ENCODE measurements at places on chromosomes 12 and 14.

DNA sequence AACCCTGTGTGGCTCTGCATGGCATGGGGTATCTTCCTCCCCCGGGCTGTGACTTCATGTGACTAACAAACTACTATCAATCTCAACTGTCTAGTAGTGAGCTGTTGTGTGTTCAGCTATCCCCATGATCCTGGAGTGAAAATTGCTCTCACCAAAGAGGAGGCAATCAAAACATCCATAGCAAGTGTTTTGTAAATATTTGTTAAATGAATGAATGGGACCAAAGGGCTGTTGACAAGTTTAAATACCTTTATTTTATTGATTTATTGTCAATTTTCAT, 138.1 kb upstream of the CPM start:
- DNase-seq = no peak
- H3K27ac ChIP-seq = no peak overlapping the region
- H3K27me3 ChIP-seq = peaks cover 7% of the 10 kb centered on the region
- no peaks in the 10 kb centered on the region for H3K36me3 ChIP-seq
- H3K4me3 ChIP-seq = no peak overlapping the region

- H3K27me3 ChIP-seq = no peaks in the 10 kb centered on the region
- peak overlapping the region; percentile 52 for H3K4me3 ChIP-seq
- peaks cover 22% of the 10 kb centered on the region for H3K36me3 ChIP-seq
- no peak for DNase-seq
Observed at GRCh38 chr14:95504135-95505029, 12.1 kb downstream of the SYNE3 start.

- no peak overlapping the region for H3K4me3 ChIP-seq
- H3K4me1 ChIP-seq = no peaks in the 10 kb centered on the region
- no peaks in the 10 kb centered on the region for H3K36me3 ChIP-seq
- peaks cover 6% of the 10 kb centered on the region for H3K27me3 ChIP-seq
- no peak for DNase-seq
- H3K27ac ChIP-seq = no peak overlapping the region
Observed at GRCh38 chr12:64268409-64268808, 46.3 kb upstream of the KICS2 start.

DNA sequence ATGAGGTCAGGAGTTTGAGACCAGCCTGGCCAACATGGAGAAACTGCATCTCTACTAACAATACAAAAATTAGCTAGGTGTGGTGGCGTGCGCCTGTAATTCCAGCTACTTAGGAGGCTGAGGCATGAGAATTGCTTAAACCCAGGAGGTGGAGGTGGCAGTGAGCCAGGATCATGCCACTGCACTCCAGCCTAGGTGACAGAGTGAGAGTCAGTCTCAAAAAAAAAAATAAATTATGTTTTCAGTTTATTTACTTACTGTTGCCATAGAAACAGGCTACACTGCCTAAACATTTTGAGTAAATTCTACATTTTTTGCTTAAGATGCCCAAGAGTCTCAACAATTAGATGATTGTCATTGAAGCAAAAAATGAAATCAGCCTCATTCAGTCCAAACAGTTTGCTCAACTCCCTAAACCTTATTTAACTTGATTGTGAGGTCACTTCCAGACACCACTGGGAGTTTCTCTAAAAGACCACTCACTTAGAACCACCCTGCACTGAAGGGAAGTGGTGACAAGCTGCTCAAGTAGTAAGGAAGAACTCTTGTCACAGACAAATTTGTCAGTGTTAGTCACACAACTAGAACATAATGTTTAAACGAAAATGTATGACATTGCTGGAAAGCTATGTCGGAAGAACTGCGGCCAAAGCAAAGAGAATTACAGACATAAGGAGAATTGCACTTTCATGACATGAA, 9.8 kb upstream of the GNPNAT1 start:
- no peak for DNase-seq
- H3K27me3 ChIP-seq = peaks cover 3% of the 10 kb centered on the region
- H3K4me3 ChIP-seq = no peak overlapping the region
- H3K36me3 ChIP-seq = peaks cover 2% of the 10 kb centered on the region

- H3K27ac ChIP-seq = no peak overlapping the region
- DNase-seq = peak; percentile 68
Observed at GRCh38 chr12:13211859-13212664, 15.5 kb downstream of the EMP1 start.

DNA sequence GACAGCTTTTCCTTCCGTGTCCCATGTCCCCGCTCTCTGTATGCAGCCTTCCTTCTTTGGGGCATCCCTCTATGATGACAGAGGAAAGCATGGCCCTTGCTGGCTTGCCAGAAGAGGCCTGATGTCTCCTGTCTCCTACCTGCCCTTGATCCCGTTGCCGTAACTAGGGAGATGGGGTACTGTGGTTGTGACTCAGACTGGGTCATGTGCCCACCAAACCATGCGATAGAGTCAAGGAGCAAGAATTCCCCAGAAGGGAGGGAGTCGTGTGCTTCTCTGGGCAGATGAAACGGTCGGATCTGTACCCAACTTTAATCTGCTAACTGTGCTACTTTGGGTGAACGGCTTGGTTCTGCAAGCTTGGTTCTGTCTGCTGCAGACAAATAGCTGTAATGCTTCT, 99.1 kb upstream of the DYNC1H1 start:
- no peak overlapping the region for H3K4me3 ChIP-seq
- peak overlapping the region; percentile 51 for H3K27ac ChIP-seq
- peaks cover 19% of the 10 kb centered on the region for H3K4me1 ChIP-seq
- no peaks in the 10 kb centered on the region for H3K27me3 ChIP-seq
- no peak for DNase-seq

DNA sequence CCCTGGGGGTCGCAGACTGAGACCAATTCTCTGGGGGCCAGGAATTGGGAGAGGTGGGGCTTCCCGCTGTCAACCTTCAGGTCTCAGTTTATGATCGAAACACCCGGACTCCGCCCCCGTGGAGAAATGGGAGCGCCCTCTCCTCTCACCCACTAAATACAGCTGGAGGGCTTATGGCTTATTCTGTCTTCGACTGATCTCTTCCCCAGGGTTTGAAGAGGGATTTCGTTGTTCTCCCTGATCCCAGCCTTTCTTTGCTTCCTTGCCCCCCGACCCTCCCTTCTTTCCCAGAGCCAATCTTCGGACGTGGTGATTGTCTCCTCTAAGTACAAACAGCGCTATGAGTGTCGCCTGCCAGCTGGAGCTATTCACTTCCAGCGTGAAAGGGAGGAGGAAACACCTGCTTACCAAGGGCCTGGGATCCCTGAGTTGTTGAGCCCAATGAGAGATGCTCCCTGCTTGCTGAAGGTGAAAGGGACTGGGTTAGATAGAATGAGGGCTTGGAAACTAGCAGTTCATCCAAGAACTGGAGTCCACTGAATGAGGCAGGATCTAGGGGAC, 607 bp downstream of the OS9 start:
- DNase-seq = peak; percentile 6
- H3K4me1 ChIP-seq = peaks cover 15% of the 10 kb centered on the region
- no peak overlapping the region for H3K4me3 ChIP-seq
- H3K27me3 ChIP-seq = peaks cover 2% of the 10 kb centered on the region

GRCh38 chr12:57730336-57731067, 8.0 kb downstream of the AGAP2 start:
- no peak overlapping the region for H3K27ac ChIP-seq
- peaks cover 12% of the 10 kb centered on the region for H3K4me1 ChIP-seq
- no peaks in the 10 kb centered on the region for H3K27me3 ChIP-seq
- peaks cover 44% of the 10 kb centered on the region for H3K36me3 ChIP-seq
- H3K4me3 ChIP-seq = no peak overlapping the region
- DNase-seq = no peak

DNA sequence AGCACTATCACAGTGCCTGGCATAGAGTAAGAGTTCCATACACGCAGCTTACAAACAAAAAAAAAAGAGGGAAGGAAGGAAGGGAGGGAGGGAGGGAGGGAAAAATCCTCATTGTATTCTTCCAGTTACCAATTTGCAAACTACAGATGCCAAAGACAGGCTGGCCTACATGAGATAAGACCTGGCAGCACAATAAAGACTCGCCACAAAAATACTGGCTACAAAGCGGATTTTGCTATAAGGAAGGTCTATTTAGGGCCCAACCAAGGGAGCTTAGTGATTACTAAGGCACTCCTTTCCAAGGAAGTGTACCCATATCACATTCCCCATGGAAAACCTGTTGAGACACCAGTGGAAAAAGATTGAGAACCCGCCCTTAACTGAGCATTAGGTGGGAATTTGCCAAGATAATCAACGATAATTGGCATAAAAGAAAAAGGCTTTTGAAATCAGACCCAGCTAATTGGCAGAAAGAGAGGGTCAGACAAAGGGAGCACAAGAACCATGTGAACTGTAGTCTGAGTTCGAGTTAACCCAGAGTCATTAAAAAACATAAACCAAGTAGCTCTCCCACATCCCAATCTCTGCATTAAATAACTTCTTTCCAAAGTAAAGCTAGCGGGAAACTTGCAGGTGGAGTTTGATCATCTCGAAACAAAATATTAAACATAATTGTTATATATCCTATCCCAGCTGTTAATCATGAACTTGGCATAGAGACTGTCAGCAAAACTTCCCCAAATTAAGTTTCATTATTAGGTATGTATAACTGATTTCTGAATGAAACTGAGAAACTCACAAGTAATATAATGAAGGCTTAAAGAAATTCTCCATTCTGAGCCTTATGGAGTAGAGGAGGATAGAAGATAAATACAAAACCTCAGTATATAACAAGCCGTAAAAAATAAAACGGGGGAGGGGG, 50.1 kb downstream of the PHLDA1 start:
- peaks cover 14% of the 10 kb centered on the region for H3K4me1 ChIP-seq
- no peaks in the 10 kb centered on the region for H3K36me3 ChIP-seq
- no peak for DNase-seq
- H3K27me3 ChIP-seq = peaks cover 3% of the 10 kb centered on the region

DNA sequence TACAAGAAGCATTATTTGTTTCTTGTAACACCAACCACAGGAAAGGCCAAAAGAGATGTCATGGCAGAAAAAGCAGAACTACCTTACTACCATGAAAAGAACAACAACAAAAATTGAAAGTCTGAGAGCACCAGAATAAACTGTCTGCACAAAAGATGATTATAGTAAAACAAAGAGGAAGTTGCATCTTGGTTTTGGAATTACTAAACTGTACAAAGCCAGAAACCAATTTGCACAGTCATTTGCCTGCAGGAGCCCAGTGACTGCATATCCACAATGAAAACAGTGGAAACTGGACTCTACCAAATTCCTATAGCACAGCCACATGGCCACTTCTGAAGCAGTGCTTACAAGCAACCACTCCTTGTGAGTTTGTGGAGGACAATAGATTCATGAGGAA, 276.2 kb downstream of the SSPN start:
- no peak for DNase-seq
- H3K4me3 ChIP-seq = peak overlapping the region; percentile 19

- peaks cover 16% of the 10 kb centered on the region for H3K36me3 ChIP-seq
- no peaks in the 10 kb centered on the region for H3K27me3 ChIP-seq
- H3K4me3 ChIP-seq = no peak overlapping the region
- no peak for DNase-seq
- H3K27ac ChIP-seq = no peak overlapping the region
- peaks cover 11% of the 10 kb centered on the region for H3K4me1 ChIP-seq
Observed at GRCh38 chr12:132078190-132078589, 65.9 kb downstream of the DDX51 start.

GRCh38 chr12:82996168-82996812, 309.6 kb downstream of the TMTC2 start:
- no peak for DNase-seq
- no peak overlapping the region for H3K4me3 ChIP-seq
- peaks cover 4% of the 10 kb centered on the region for H3K36me3 ChIP-seq
- no peaks in the 10 kb centered on the region for H3K27me3 ChIP-seq
- H3K4me1 ChIP-seq = no peaks in the 10 kb centered on the region
- no peak overlapping the region for H3K27ac ChIP-seq

DNA sequence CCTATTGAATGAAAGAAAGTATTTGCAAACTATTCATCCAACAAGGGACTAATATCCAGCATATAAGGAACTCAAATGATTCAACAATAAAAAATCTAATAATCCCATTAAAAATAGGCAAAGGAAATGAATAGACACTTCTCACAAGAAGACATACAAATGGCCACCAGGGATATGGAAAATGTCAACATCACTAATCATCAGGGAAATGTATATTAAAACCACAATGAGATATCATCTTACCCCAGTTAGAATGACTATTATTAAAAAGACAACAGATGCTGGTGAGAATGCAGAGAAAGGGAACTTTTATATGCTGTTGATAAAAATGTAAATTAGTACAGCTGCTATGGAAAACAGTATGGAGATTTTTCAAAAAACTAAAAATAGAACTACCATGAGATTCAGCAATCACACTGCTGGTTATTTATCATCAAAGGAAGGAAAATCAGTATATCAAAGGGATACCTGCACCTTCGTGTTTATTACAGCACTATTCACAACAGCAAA, 89.3 kb downstream of the GARIN6 start:
- no peak overlapping the region for H3K27ac ChIP-seq
- H3K4me1 ChIP-seq = no peaks in the 10 kb centered on the region
- no peak overlapping the region for H3K4me3 ChIP-seq
- H3K36me3 ChIP-seq = no peaks in the 10 kb centered on the region
- DNase-seq = no peak
- peaks cover under 1% of the 10 kb centered on the region for H3K27me3 ChIP-seq

DNA sequence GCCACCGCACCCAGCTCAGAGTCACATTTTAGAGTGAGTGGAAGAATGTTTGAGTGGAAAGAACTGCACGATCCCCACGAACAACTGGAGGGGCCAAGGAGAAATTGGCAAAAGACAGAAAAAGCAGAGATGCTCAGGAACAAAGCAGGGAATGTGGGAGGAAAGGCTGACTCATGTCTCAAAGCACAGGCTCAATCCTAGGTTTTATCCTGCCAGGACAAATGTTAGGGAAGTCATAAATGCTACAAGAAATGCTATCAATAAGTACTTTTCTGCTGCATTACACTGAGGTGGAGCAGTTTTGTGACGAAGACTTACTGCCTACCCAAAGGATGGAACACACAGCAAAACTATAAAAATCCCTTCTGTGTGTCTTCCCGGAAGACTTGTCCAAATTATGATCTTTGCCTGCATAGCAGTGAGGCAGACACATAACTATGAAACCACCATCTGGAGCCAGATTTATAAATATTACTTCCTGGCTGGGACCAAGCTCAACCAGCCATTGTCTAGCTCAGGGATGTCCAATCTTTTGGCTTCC, 26.7 kb downstream of the NIN start:
- H3K27ac ChIP-seq = no peak overlapping the region
- DNase-seq = no peak
- H3K4me1 ChIP-seq = peaks cover 3% of the 10 kb centered on the region

- H3K27ac ChIP-seq = no peak overlapping the region
- peaks cover 29% of the 10 kb centered on the region for H3K27me3 ChIP-seq
- H3K4me3 ChIP-seq = no peak overlapping the region
- H3K36me3 ChIP-seq = no peaks in the 10 kb centered on the region
Observed at GRCh38 chr12:62817556-62818271, 117.2 kb downstream of the PPM1H start.

DNA sequence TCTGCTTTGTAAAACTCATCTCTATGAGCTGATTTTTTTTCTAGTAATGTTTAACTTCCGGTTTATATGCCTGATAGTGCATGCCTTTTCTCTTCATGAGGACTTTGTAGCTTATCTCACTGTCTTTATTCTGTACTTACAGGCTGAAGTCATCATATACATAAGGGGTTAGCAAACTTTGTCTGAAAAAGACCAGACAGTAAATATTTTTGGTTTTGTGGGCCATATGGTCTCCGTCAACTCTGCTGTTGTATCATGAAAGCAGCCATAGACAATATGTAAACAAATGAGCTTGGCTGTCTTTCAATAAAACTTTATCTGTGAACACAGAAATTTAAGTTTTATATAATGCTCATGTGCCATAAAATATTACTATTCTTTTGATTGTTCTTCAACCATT, 172.1 kb downstream of the GXYLT1 start:
- no peak overlapping the region for H3K27ac ChIP-seq
- H3K4me3 ChIP-seq = no peak overlapping the region
- no peak for DNase-seq
- H3K27me3 ChIP-seq = no peaks in the 10 kb centered on the region
- no peaks in the 10 kb centered on the region for H3K36me3 ChIP-seq

All from memory B cell (primary cell).